ENCODE measurements at places on chromosomes 3 and 15.

GRCh38 chr3:126880901-126881300, 102.0 kb upstream of the PLXNA1 start:
- DNase-seq: no peak

DNA sequence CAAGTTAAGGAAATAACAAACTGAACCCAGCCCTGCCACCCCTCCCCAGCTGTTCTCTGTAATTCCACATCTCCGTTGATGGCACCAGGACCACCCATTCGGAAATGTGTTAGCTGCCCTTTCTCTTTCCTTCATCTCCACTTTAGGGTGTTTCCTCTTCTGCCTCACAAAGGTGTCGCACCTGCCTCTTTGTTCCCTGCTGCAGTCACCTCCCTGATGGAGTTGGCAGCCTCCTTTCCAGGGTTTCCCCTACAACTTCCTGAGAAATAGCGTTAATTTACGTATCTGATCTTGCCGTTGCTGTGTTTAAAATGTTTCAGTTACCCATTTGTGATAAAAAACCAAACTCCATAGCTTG, 57.3 kb downstream of the GPR171 start:
- no peak for DNase-seq

DNA sequence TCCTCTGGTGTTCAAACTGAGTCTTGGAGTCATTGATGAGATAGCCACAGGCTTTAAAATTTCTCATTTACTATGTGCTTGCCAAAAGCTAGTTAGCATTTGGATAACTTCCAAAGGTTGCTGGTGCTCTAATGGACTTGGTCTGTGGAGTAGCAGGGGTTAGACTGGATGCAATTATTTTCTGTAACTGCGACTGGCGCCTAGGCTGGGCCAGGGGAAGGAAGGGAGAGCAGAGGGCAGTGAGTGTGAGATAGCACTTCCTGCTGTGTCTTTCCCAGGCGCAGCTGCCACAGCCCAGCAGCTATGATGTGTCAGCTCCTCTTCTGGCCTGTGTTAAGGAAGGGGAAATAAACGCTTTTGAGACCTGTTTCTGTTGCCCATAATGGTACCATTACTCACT, 98.6 kb downstream of the MYRIP start:
- DNase-seq: no peak

- DNase-seq: no peak
Observed at GRCh38 chr15:74383286-74383685, 15.8 kb upstream of the CYP11A1 start.

DNA sequence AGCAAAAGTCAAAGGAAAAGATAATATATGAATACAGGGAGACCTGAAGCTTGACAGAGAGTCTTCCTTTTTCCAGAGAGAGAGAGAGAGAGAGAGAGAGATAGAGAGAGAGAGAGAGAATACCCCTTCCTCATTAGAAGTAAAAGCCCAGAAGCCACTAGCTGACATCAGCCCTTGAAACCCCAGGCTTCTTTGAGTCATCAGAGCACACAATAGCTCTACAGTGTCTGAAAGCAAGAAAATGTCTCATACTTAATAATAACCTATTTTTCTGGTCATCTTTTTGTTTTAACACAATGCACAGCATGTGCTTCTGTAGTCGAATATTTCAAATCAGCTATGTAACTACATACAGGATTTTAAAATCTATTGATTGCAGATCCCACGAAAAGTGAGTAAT, 109.2 kb upstream of the NANOGP8 start:
- DNase-seq: no peak

GRCh38 chr3:177978946-177979345, 557.3 kb upstream of the KCNMB2 start:
- DNase-seq: no peak

DNA sequence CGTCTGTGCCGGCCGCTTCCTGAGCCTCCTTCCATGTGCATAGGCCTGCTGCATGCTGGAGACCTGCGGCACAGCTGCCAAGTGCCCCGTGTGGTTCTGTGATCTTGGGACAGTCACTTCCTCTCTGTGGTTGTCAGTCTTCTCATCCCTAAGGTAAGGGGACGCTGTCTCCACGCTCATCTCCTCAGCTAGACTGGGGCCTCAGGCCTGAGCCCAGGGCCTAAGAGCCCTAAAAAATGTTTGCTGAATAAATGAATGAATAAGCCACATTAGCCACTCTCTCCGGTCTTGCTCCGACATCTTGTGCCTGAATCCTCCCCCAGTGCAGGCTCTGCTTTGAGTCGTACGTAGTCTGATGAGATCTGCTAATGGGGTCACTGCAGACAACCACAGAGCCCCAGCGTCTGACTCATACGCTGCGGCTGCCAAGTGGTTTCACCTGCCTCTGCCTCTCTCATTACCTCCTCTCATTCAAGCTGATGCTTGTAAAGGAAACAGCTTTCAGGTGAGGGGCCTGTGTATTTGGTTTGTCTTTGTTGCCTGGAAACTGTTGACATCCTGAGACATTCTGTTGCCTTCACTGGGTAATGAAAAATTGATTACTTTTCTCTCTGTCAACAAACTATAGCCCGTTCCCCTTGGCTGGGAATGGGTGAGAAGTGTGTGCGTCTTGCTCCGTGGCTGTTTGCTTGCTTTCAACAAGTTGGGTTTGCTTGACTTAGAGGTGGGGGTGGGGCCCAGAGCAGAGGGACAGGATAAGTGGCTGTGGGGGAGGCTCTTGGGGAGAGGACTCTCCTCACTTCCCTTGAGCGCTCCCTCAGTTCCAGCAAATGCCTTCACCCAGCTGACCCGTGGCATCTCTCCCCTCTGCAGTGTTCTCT, 15.9 kb downstream of the RPLP1 start:
- DNase-seq: no peak

- DNase-seq: no peak
Observed at GRCh38 chr3:174755833-174756829, 103.0 kb upstream of the NAALADL2 start.

DNA sequence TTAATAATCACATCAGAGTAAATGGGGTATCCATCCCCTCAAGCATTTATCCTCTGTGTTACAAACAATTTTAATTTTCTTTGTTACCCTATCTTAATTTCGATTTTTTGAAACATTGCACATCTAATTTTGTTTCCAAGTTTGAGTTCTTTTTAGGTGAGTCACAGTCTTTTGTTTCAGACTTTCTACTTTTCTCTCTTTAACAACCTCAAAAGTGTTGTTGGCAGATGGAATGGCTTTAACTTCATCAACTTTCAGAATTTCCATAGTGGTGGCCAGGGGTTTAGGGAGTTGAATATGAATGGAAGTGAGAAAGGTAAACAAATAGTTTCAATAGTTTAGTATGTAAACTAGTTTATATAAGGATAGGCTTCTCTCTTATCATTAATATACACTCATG, 223.0 kb upstream of the MLF1 start:
- DNase-seq: no peak

GRCh38 chr15:68646696-68647095, 67.9 kb downstream of the CORO2B start:
- DNase-seq: no peak

DNA sequence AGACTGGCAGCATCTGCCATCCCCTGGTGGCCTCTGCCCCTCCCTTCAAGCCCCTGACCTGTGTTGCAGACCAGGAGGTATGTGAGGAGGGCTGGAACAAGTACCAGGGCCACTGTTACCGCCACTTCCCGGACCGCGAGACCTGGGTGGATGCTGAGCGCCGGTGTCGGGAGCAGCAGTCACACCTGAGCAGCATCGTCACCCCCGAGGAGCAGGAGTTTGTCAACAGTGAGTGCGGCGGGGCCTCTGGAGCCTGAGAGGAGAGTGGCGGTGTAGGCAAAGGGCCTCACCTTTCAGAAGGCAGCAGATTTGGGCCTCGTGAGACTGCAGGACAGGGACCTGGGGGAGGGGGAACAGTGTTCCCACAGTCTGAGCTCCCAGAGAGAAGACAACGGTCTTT, 24.0 kb downstream of the HAPLN3 start:
- DNase-seq: no peak

DNA sequence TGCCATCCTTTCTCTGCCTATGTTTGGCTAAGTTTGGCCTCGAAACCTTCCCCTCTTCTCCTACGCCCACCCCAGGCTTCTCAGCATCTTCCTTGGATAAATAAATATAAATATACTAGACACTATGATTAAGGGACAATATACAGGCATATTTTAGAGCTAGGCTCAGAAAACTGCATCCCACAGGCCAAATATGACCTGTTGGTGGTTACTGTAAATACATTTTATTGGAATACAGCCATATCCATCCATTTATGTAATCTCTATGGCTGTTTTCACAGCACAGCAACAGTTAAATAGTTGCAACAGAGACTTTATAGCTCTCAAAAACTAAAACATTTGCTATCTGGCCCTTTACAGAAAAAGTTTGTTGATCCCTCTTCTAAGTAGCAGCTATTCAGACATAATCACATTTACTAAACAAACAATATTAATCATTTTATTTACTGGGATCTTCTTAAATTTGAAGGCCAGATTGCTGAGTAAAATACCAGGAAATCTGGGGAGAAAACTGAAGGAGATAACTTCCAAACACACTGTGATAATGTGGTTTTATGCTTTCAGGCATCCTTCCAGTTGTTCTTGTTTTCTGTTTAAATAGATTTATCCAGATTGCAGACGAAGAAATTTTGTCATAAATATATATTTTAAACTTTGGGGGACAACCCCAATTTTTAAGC, 269.7 kb upstream of the THRB start:
- no peak for DNase-seq
